Activated CD4-positive, alpha-beta T cell treated with anti-CD3 and anti-CD28 coated beads, Interleukin-2, amount 10 ng/mL, durations not matched to agents 24 days and 14 days (primary cell): ENCODE measurements at places on chromosomes 3 and 15. TPM values are rescaled to one million over a fixed set of nuclear protein-coding genes. Genes with fewer than 3 reads are reported as not detected.

GRCh38 chr3:39170461-39170860 is 17.1 kb upstream of the CSRNP1 start:
- H3K4me1 ChIP-seq, result peaks cover 18% of the 10 kb centered on the region
- H3K27me3 ChIP-seq, result peaks cover 2% of the 10 kb centered on the region
- no peak for DNase-seq
- H3K4me3 ChIP-seq, result no peak overlapping the region
- H3K27ac ChIP-seq, result no peak overlapping the region

DNA sequence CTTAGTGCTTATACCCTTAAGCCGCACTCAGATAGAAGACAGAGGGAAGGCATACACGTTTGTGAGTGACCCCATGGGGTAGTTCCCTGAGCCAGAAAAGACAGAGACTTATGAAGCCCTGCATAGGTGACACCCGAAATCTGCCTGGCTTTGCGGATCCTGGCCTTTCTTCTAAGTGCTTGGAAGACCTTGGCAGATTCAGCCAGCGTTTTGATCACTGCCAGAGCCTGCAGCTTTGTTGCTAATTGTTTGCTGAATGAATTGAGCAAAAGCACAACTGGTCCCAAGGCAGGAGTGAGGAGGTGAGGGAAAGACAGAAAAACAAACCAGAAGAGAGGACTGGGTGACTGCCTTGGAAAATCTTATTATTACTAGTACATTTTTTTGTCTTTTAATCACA is 168.3 kb upstream of the ICE2 start:
- peaks cover 41% of the 10 kb centered on the region for H3K4me1 ChIP-seq
- no peak overlapping the region for H3K27ac ChIP-seq
- no peak overlapping the region for H3K4me3 ChIP-seq

- no peaks in the 10 kb centered on the region for H3K4me1 ChIP-seq
- H3K27ac ChIP-seq, result no peak overlapping the region
- no peak for DNase-seq
- H3K4me3 ChIP-seq, result no peak overlapping the region
Observed at GRCh38 chr15:36609793-36610192, 30.4 kb downstream of the CDIN1 start.

GRCh38 chr15:60275624-60276023 is 122.2 kb downstream of the ANXA2 start:
- H3K4me1 ChIP-seq, result no peaks in the 10 kb centered on the region
- no peak overlapping the region for H3K27ac ChIP-seq
- no peak overlapping the region for H3K4me3 ChIP-seq

- H3K27me3 ChIP-seq, result peaks cover 55% of the 10 kb centered on the region
- no peak within 1 kb of the TSS for H3K4me3 ChIP-seq
- H3K36me3 ChIP-seq, result no peaks in the 10 kb centered on the region
- no peak for DNase-seq
- H3K27ac ChIP-seq, result no peak within 1 kb of the TSS
- peaks cover 2% of the 10 kb centered on the region for H3K4me1 ChIP-seq
Observed at GRCh38 chr15:73368301-73369136, at the start of gene HCN4. TSS of gene HCN4 (minus strand) at chr15:73368958. CDS start at chr15:73368270, 688 bp downstream.

DNA sequence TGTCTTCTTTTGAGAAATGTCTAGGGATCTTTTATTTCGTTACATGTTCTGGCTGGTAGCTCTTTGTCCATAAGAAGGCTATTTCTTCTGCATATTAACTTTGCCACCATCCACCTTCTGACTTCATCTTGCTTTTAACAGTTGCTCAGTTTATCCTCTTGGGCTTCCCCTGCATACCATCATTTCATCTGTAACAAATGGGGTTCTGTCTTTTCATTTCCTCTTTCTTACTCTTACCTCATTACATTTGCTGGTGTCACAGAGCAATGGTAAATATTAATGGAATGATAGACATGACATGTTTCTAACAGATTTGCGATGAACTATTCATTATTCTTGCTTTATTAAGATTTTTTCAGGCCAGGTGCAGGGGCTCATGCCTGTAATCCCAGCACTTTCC is 62.4 kb downstream of the GASK1A start:
- H3K4me1 ChIP-seq, result no peaks in the 10 kb centered on the region
- H3K27ac ChIP-seq, result no peak overlapping the region
- no peaks in the 10 kb centered on the region for H3K27me3 ChIP-seq
- H3K36me3 ChIP-seq, result no peaks in the 10 kb centered on the region

- peak; percentile 84 for DNase-seq
- H3K36me3 ChIP-seq, result peaks cover 42% of the 10 kb centered on the region
- no peaks in the 10 kb centered on the region for H3K27me3 ChIP-seq
- H3K4me1 ChIP-seq, result peaks cover 53% of the 10 kb centered on the region
- H3K4me3 ChIP-seq, result peak overlapping the region; percentile 36
Observed at GRCh38 chr3:183513046-183513706, 42.3 kb downstream of the KLHL6 start.

GRCh38 chr3:16407366-16407765 is 106.1 kb downstream of the RFTN1 start:
- H3K4me1 ChIP-seq, result peaks cover 30% of the 10 kb centered on the region
- no peak overlapping the region for H3K4me3 ChIP-seq
- no peaks in the 10 kb centered on the region for H3K27me3 ChIP-seq
- no peak for DNase-seq
- H3K27ac ChIP-seq, result no peak overlapping the region
- H3K36me3 ChIP-seq, result peaks cover 30% of the 10 kb centered on the region

DNA sequence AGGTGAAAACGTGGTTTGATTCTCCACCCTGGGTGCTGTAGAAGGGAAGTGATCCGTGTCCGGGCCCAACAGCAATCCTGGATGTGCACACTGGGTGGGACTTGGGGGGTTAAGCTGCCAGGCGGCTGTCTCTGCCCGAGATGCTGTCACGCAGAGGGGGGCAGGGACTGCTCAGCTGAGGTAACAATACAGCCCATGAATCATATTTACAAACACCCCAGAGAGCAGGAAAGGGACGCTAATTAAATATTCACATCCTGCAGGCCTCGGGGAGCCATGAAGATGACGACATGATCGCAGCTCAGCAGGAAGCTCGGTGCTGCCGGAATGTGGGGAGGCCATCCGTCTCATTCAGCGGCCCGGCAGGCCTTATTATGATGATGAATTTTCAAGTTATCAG is 17.9 kb upstream of the CRABP1 start:
- no peak overlapping the region for H3K27ac ChIP-seq
- no peaks in the 10 kb centered on the region for H3K36me3 ChIP-seq
- H3K4me1 ChIP-seq, result no peaks in the 10 kb centered on the region

GRCh38 chr3:104133630-104134029 is 1233.1 kb upstream of the ALCAM start:
- no peaks in the 10 kb centered on the region for H3K36me3 ChIP-seq
- no peaks in the 10 kb centered on the region for H3K4me1 ChIP-seq
- no peak overlapping the region for H3K27ac ChIP-seq
- DNase-seq, result no peak
- no peak overlapping the region for H3K4me3 ChIP-seq
- no peaks in the 10 kb centered on the region for H3K27me3 ChIP-seq

DNA sequence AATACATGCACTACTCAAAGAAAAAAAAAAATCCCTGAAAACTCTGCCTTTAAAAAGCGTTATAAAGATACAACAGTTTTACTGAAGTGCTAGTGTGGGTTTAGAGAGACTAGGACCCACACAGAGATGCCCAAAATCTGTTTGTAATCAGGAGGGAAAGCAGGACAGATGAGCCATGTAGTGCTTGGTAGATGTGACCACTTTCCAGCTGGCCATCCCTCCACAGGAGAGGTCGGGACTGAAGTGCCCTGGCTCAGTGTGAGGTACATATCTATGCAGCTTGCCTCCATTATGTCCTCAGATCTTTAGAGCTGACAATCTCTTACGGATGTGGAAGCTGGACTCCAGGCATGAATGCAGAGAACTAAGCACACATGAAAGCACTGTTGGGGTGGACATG is 57.5 kb upstream of the NANOGP8 start:
- DNase-seq, result no peak
- no peak overlapping the region for H3K27ac ChIP-seq
- no peaks in the 10 kb centered on the region for H3K36me3 ChIP-seq
- no peak overlapping the region for H3K4me3 ChIP-seq
- no peaks in the 10 kb centered on the region for H3K4me1 ChIP-seq

GRCh38 chr3:122886946-122887345 is 92.1 kb downstream of the SLC49A4 start:
- peaks cover 4% of the 10 kb centered on the region for H3K27me3 ChIP-seq
- peaks cover 9% of the 10 kb centered on the region for H3K4me1 ChIP-seq
- DNase-seq, result no peak
- no peak overlapping the region for H3K27ac ChIP-seq

- peaks cover 2% of the 10 kb centered on the region for H3K36me3 ChIP-seq
- H3K27ac ChIP-seq, result no peak overlapping the region
- no peak for DNase-seq
Observed at GRCh38 chr3:23950293-23950692, 5.2 kb downstream of the NR1D2 start.

GRCh38 chr15:100922192-100923040 is 3.3 kb downstream of the LRRK1 start:
- H3K4me3 ChIP-seq, result peak overlapping the region; percentile 13
- peaks cover 20% of the 10 kb centered on the region for H3K4me1 ChIP-seq
- H3K27ac ChIP-seq, result no peak overlapping the region
- no peaks in the 10 kb centered on the region for H3K36me3 ChIP-seq
- H3K27me3 ChIP-seq, result peaks cover 48% of the 10 kb centered on the region
- no peak for DNase-seq

- no peaks in the 10 kb centered on the region for H3K36me3 ChIP-seq
- no peaks in the 10 kb centered on the region for H3K27me3 ChIP-seq
- no peak overlapping the region for H3K27ac ChIP-seq
- H3K4me1 ChIP-seq, result no peaks in the 10 kb centered on the region
Observed at GRCh38 chr15:33492434-33493052, 181.8 kb downstream of the RYR3 start.

DNA sequence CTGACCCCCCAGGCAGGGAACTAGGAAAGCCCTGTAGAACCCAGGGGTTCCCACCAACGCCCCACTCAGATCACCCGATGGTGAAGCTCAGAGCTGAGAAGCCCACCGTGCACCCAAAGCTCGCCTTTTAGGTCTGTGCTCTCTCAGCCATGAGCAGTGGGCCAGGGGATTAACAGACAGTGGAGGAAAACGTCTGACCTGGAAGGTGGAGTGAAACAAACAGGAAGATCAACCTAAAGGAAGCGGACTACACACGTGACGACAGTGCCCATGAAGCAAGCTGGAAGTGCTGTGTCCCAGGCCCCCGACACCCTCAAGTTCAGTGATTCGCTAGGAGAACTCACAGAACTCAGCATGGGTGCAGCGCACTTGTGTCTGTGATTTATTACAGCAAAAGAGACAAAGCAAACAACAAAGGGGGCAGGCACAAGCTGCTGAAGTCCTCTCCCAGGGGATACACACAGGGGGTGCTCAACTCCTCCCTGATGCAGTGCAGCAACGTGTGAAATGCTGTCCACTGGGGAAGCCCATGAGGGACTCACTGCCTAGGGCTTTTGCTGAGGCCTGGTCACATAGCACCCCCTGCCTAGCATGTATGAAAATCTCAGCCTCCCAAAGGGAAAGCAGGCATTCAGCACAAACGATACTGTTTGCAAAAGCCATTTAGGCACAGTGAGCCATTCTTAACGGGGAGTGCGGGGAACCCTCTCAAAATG is 43.5 kb downstream of the CFAP92 start:
- no peak overlapping the region for H3K27ac ChIP-seq
- peak; percentile 75 for DNase-seq
- H3K27me3 ChIP-seq, result peaks cover 10% of the 10 kb centered on the region
- H3K4me3 ChIP-seq, result no peak overlapping the region
- no peaks in the 10 kb centered on the region for H3K4me1 ChIP-seq

- no peaks in the 10 kb centered on the region for H3K36me3 ChIP-seq
- no peak for DNase-seq
- H3K27me3 ChIP-seq, result peaks cover 47% of the 10 kb centered on the region
- no peak overlapping the region for H3K4me3 ChIP-seq
- H3K27ac ChIP-seq, result no peak overlapping the region
- H3K4me1 ChIP-seq, result peaks cover 10% of the 10 kb centered on the region
Observed at GRCh38 chr3:50156549-50157493, 1.7 kb downstream of the SEMA3F start.

DNA sequence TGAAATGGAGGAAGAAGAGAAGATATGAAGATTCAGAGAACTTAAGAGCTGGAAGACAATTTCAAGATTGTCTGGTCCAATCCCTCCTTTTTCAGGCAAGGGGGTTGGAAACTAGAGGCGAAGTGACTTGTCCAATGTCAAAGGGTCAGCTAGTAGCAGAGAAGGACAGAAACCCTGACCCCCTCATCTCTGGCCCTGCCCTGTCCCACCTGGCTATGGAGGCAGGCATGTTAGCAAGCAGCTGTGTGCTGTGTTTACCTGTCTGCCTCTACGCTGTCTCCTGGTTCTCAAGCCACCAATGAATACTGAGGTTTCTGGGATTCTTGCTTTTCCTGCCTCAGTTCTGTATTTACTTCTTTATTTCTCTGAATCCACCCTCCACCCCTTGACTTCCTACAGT is 342 bp downstream of the TGM5 start:
- no peak overlapping the region for H3K4me3 ChIP-seq
- no peak for DNase-seq
- H3K4me1 ChIP-seq, result peaks cover 8% of the 10 kb centered on the region
- H3K36me3 ChIP-seq, result no peaks in the 10 kb centered on the region
- no peak overlapping the region for H3K27ac ChIP-seq

DNA sequence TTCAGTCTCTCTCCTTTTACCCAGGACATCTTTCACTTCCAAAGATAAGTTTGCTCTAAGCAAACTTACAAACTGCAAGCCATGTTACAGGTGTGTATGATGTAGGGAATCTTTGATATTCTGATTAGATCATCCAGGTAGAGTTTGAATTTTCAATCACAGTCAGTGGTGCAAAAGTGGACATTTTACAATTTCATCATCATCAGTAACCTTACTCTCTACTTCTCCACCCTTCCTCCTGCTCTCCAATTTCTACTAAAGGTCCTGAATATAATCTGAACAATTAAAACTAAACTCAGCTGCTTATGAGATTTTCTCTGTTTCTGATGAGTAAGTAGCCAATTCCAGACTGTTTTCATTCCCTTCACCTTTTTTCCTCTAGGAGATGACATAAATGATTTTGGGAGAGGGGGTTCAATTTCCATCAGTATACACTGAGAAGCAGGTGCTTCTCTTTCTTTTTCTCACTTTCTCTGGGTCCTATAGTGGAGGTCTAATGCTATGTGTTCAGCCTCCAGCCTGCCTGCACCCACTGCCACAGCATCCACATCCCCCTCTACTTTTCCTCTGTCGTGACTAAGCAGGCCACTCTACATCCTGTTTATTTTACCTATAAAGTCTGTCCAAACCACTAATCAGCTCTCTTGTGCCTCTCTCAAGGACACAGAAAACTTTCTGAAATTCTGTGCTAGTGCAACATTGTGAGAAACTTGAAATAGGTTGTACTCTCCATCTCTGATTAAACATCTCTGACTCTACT is 27.6 kb downstream of the SUCNR1 start:
- peaks cover 9% of the 10 kb centered on the region for H3K4me1 ChIP-seq
- no peak overlapping the region for H3K4me3 ChIP-seq
- no peak overlapping the region for H3K27ac ChIP-seq
- H3K36me3 ChIP-seq, result no peaks in the 10 kb centered on the region
- peaks cover 6% of the 10 kb centered on the region for H3K27me3 ChIP-seq
- DNase-seq, result no peak

The FSIP1 gene
- total RNA-seq, result 0.37 and 0.47 TPM in 2 replicates

The ARHGEF26 gene
- 0.09 and 0.12 TPM in 2 replicates for total RNA-seq

The AHSG gene
- total RNA-seq, result not detected in 2 replicates

The CCDC33 gene
- total RNA-seq, result not detected in 2 replicates

The LRRC31 gene
- total RNA-seq, result not detected in 2 replicates

The RFTN1 gene
- total RNA-seq, result 90.6 and 92.4 TPM in 2 replicates

The ST8SIA2 gene
- not detected in 2 replicates for total RNA-seq

The ZDHHC3 gene
- total RNA-seq, result 42.0 and 46.2 TPM in 2 replicates

The RNU6-1 gene
- total RNA-seq, result not detected in 2 replicates

The GRIP2 gene
- not detected in 2 replicates for total RNA-seq

The TIMMDC1 gene
- total RNA-seq, result 113 and 117 TPM in 2 replicates

The SLC28A1 gene
- not detected in 2 replicates for total RNA-seq

The PLA1A gene
- total RNA-seq, result 0.26 and 0.31 TPM in 2 replicates

The ZNF385D gene
- total RNA-seq, result not detected in 2 replicates

The SHF gene
- 14.4 and 16.1 TPM in 2 replicates for total RNA-seq

The RBP2 gene
- total RNA-seq, result not detected in 2 replicates
